ENCODE measurements at places on chromosomes 11 and 22.

DNA sequence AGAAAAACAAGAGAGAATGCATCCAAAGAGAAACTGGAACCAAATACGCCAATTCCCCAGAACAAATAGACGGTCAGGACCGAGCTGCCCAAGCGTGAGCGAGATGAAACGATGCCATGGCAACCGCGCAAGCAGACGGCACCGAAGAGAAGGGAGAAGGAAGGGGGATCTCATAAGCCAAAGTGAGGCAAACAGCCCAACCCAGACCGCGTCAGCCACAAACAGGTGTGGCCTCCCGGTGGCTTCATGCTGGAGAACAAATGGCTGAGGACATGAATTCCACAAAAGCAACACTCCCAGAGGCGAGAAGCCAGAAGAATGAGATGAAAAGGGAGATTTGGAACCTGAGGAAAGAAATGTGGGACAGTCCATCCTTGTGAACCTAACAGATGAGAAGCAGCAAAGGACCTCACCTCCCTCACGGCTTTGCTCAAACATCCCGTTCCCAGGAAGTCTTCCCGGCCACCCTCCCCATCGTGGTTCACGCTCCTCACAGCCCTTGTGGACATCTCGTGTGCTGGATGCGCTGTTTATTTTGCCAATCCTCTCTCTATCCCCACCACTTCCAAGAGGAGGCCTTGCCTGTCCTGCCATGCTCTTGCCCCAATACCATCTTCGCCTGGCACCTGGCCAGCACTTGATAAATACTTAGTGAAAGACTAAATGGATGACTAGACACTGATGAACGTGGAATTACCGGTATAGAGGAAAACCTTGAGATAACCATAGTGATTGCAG is 89.1 kb upstream of the RTL6 start:
- no peak for DNase-seq

DNA sequence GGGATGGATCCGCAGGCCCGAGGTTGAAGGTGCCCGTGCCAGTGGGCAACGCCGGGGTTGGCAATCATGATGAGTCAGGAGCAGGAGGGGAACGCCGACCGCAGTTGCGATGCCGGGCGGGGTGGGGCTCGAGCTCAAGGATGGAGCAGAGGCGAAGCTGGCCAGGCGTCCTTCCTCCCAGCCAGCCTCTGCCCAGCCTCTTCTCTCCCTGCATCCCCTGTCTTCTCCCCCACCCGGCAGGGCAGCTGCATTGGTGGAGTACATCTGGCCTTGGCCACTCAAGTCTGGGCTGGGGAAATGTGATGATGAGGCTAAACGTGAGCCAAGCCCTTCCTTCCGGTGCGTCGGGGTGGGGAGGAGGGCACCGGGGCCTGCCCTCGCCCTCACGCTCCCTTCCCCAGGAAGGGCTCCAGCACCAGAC is 3.9 kb downstream of the IFITM10 start:
- DNase-seq = no peak

DNA sequence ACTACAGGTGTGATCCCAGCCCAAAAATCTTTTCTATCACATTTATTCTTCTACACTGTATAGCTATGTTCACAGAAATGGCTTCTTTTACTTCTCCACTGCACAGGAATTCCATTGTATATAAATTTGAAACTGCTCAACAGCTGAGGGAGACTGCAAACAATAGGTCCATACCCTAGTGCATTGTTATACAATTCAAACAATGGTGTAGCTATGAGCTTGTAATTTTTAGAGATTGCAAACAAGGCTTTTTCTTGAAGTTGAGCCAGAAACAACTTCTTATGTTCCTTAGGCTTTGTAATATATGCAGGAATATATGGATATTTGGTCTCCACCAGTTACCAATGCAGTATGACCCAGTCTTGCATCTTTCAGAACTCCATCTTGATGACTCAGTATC is 19.5 kb upstream of the SIK3 start:
- DNase-seq = no peak

DNA sequence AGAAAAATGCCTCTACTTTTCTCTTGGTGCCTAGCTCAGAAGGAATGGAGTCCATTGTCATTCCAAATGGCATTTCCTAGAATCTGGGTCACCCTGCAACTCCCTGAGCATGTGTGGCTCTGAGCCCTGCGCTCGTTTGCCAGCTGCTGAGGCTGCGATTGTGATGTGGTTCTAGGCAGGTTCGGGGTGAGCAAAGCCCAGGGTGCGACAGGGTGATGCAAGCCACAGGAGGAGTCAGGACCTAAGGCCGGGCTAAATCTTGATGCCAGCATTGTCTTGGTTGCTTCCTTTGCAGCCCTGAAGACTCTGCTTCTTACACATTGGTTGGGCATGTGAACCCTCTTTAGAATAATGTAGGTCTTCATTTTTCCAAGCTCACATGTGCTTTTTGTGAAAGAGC is 131.0 kb downstream of the MORC2 start:
- no peak for DNase-seq

- DNase-seq = no peak
These were observed 64.5 kb downstream of the C11orf91 start for GRCh38 chr11:33636104-33636503.

DNA sequence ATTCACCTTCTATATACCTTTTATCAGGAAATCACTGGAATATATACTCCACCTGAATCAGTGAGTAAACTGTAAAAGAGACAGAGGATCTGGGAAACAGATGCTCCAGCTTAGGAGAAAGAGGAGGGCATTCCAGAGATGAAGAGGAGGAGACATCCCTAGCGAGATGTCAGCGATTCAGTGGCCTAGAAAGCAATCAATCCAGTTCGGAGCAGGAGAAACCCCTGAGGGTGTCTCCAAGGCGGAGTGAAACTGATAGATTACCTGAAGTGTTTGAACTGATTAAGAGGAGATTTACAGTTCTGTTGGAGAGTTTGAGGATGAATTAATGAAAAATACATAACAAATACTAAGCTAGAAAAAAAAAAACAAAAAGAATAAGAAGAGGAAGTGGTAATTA is 24.5 kb upstream of the TNRC6B start:
- no peak for DNase-seq

GRCh38 chr11:111796696-111797095 is 30.5 kb upstream of the PPP2R1B start:
- DNase-seq = no peak

DNA sequence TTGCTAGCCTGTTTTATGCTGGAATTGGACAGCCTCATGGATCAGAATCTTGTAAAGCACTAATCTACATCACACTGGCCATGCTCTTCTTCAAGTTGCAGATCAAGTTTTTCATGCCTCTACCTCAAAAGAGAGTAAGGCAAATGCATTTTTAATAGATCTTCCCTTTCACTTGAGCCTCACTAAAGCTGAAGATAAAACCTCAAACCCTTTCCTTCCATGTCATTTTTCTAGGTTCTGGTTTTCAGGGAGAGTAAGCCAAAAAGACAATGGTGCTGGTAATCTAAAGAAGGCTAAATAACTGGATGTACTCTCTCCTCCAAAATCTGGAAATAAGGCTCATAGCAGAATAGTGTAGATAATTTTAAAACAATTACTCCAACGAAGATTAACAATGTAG is 28.3 kb downstream of the POU2AF1 start:
- no peak for DNase-seq

- no peak for DNase-seq
These were observed 1395.2 kb downstream of the TBC1D22A start for GRCh38 chr22:48157676-48158075.

- no peak for DNase-seq
These were observed 1984.7 kb upstream of the RAG2 start for GRCh38 chr11:38582756-38583155.

GRCh38 chr11:13229136-13229535 is 48.5 kb upstream of the BMAL1 start:
- no peak for DNase-seq

DNA sequence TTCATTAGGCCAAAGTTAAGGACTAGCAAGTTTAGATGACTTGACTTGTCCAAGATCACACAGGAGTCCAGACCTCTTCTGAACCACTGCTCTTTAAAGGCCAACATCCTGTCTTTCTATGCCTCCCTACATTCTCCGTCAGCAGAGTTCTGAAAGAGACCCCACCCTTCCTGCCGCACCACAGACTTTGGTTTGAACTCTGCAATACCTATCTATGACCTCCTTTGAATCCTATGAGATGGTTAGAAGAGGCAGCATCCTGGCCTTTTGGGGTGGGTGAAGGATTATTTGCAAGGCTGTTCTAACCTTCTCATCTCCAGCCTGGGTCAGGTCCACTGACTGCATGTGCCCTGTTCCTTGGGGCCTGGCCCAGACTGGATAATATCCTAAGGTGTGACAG is 4.3 kb upstream of the RRM1 start:
- no peak for DNase-seq

GRCh38 chr22:43616645-43617044 is 195.5 kb downstream of the EFCAB6 start:
- no peak for DNase-seq

GRCh38 chr11:132743601-132744000 is 788.7 kb downstream of the OPCML start:
- DNase-seq = no peak

GRCh38 chr11:108032800-108033199 is 24.1 kb downstream of the CUL5 start:
- DNase-seq = no peak

GRCh38 chr11:2576111-2576510 is 123.7 kb downstream of the KCNQ1OT1 start:
- DNase-seq = no peak

GRCh38 chr22:27419473-27419872 is 382.1 kb downstream of the MN1 start:
- DNase-seq = no peak

GRCh38 chr11:120109531-120109930 is 28.4 kb downstream of the TRIM29 start:
- no peak for DNase-seq

GRCh38 chr11:10659339-10660216 is 34.0 kb downstream of the IRAG1 start:
- no peak for DNase-seq

- DNase-seq = no peak
These were observed 268.6 kb downstream of the TMEM135 start for GRCh38 chr11:87306262-87306851.

- no peak for DNase-seq
These were observed 99.9 kb upstream of the CD44 start for GRCh38 chr11:35039076-35039475.

GRCh38 chr11:36450110-36450572 is 59.9 kb downstream of the TRAF6 start:
- no peak for DNase-seq

DNA sequence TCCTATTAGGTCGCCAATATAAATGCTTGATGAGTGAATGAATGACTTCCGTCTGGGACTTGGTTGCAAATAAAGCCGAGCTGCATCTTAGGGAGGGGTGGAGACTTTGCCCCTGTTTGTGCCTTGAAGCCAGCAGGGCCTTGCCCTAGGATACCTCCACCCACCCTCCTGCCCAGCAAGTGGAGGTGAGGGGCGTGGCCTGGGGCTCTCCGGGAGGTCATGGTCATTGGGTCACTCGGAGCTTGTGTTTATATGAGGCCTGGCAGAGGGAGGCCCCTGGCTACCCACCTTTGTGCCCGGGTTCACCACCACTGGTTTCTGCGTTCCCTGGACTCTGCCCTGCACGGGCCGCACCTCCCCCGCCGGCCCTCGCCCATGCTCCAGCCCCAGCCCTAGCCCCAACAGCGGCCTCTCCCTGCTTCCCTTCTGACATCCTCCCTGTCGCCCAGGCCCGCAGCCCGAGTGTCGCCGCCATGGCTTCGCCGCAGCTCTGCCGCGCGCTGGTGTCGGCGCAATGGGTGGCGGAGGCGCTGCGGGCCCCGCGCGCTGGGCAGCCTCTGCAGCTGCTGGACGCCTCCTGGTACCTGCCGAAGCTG is 4.3 kb downstream of the MPST start:
- no peak for DNase-seq

DNA sequence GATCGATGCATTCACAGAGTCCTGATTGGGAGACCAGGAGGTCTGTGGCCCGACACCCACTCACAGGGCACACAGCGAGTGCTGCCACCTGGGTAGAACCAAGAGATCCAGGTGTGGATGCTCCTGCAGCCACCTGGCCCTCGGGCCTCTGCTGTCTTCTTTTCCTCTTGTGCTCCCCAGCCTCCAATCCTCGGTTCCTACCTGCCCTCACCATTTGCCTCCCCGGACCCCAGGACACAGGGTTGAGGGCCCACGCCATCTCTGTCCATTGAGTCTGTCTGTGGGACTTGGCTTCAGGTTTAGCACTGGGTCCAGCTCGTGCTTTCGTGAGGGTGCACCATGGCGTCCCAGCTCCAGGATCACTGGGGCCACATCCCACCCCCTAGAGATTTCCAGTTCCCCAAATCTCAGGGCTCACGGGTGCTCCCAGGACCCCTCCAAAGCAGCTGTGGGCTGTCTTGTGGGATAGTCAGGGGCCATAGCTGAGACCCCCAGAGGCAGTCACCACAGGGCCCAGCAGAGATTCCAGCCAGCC is 591.1 kb downstream of the BRD1 start:
- no peak for DNase-seq

DNA sequence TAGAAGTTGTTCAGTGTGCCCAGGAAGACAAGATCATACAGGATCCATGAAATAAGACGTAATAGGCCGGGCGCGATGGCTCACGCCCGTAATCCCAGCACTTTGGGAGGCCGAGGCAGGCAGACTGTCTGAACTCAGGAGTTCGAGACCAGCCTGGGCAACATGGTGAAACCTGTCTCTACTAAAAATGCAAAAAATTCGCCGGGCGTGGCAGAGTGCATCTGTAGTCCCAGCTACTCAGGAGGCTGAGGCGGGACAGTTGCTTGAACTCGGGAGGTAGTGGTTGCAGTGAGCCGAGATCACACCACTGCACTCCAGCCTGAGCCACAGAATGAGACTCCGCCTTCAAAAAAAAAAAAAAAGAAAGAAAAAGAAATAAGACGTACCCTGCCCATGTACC is 56.7 kb downstream of the APOL3 start:
- no peak for DNase-seq

- no peak for DNase-seq
These were observed 48.1 kb downstream of the DNHD1 start for GRCh38 chr11:6544921-6545850.

DNA sequence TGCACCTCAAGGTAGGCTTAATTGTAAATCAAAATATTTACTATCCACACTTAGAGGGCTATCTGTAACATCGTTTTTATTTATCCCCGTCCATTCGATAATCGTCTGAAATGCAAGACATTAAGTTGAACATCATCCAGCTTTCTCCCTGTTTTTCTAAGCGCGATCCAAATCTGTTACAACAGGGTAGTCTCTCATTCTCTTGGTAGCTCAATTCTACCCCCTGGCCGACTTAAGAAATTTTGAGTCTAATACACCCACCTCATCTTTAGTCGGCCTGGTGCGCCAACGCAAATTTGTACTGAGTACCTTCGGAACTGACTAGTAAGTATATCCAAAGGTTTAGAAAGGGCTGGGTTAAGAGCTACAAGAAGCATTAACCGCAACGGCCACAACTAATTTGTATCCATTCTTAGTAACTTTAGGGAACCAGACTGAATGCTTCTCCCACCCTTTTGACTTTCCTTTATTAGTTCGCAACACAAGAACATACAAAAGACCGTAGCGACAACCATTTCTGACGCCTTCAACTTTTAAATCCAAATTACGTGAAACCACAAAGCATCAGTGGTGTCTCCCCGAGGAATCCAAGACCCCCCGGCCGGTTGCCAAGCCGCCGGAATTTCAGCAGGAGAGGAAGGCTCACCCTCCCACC is 1.0 kb upstream of the ZNF143 start:
- peak; percentile 21 for DNase-seq

GRCh38 chr11:3994030-3994640 is 100.5 kb upstream of the RRM1 start:
- no peak for DNase-seq
